ENCODE measurements at places on chromosomes 5 and 9.

- no peak for DNase-seq
Measured at GRCh38 chr9:112132356-112132755, 42.7 kb downstream of the SUSD1 start.

DNA sequence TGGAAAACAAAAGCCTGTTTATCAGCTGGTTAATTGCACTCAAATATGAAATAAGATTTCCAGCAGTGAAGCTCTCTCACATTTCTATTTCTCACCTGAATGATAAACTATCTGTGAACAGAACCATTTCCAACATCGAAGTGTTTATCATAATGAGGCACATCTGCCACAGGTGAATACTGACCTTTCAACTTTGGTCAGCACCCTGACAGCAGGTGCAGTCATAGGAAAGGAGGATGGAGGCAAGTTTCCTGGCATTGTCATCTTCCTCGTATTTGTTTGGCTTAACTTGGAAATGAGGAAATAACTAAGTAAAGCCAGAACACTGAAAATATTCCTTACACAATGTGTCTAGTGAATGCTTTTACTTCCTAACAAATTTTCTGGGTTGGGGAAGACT is 716.4 kb downstream of the NR2F1-AS1 start:
- no peak for DNase-seq

- no peak for DNase-seq
Measured at GRCh38 chr9:82412586-82413305, 424.2 kb downstream of the SPATA31D1 start.

DNA sequence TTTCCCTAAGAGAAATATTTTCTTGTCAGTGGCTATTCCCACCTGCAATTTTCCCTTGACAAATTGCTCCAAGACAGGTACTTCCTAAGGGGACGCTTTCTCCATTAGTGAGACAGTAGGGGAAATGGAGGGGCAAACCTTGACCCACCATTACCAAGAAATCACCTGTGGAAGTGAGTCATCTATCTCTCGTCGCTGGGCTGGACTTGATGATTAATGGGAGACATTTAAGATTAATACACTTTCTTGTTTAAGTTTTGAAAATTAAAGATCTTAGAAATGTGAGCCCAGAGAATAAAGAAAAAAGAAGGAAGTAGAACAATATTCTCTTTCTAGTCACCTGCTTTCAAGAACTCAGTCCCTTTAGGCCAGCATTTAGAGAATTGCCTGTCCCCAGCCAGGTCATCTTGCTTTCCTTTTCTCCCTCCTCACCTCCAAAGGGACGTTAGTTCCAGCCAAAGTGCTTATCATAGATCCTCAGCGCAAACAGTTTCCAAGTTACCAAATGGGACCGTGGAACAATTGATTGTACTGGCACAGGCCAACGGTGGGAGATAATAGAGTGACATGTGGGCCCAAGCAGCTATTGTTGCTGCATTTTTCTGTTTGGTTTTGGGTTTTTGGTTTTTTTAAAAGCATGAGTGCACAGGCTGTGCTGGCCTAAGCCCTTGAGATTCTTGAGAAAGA is 284.4 kb downstream of the ENC1 start:
- DNase-seq: no peak

DNA sequence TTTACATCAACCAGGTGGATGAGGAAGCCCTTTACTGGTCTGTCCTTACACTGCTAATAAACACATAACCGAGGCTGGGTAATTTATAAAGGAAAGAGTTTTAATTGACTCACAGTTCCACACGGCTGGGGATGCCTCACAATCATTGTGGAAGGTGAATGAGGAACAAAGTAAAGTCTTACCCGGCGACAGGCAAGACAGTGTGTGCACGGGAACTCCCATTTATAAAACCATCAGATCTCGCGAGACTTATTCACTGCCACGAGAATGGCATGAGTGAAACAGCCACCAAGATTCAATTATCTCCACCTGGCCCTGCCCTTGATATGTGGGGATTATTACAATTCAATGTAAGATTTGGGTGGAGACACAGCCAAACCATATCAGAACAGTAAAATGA is 67.3 kb upstream of the GRAMD2B start:
- no peak for DNase-seq

DNA sequence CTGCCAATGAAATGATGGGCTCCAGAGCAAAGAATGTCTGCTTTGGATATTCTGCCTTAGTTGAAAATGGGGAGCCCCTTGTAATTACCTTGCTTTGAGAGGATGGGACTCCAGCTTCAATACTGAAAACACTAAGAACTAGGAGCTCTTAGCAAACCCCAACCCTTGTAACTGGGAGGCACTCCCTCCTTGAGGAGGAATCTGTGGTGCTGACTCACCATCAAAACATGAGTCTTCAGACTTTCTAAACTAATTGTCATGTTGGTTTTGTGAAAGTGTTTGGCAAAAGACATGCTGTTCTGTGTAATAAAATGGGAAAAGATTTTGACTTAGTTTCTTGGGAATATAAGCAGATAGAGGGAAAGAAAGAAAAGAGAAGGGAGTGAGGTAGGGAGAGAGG is 91.9 kb upstream of the PTPRD start:
- DNase-seq: no peak

DNA sequence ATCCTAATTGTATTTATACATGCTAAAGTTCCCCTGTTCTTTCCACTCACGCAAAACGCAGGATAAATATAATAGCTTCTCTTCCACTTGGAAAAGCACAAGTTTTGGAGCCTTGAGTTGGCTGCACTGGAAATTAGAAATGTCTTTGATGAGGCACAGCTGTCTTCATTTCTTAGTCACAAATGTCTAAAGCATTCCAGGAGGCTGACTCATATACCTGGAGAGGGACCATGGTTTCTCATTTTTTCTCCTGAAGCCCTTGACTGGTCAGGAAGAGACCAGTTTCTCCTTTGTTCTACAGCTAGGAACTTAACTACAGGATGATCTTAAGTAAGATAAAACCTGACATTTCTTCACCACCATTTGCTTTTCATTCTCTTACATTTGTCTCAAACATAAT is 16.2 kb downstream of the MTX3 start:
- DNase-seq: no peak

GRCh38 chr5:164332349-164333196 is 827.2 kb downstream of the MAT2B start:
- DNase-seq: no peak

GRCh38 chr5:32785611-32786254 is 74.6 kb downstream of the NPR3 start:
- DNase-seq: no peak

- DNase-seq: no peak
Measured at GRCh38 chr5:119302916-119303897, 52.6 kb upstream of the TNFAIP8 start.

DNA sequence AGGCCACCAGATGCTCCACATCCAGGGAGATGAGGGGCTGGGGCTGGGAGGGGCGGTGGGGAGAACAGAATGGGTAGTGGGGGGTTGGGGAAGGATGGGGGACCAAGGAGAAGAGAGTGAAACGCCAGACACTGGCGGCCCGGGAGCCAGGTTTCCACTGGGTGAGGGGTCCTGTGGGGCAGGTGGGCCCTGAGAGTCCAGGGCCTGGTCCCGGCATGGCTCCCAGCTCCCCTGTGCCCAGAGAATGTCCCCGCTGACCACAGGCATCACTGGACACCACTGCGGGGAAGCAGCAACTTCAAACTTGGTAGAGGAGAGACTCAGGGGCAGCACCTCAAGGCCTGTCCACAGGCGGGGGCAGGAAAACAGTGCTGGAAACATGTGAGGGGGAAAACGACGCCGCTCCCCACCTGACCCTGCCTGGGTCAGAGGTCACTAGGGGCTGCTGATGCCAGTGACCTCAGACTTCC is 13.2 kb downstream of the NINJ1 start:
- no peak for DNase-seq

DNA sequence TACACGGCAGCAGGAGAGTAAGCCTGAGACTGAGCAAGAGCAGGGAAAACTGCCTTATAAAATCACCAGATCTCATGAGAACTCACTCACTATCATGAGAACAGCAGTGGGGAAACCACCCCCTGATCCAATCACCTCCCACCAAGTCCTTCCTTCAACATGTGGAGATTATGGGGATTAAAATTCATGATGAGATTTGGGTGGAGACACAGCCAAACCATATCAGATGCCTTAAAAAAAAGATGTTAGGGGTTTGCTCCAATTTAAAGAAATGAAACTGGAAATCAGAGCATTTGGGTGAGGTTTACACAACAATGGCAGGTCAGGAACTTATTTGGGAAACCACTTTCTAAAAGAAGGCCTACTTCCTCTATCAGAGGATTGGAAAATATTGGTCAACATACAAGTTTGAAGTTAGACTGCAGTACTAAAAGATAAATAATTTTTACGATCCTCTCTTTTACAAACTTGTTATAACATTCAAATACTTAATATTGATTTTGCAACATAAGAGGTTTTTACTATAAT is 105.1 kb downstream of the FBN2 start:
- DNase-seq: no peak

- no peak for DNase-seq
Measured at GRCh38 chr5:68918306-68918705, 175.5 kb upstream of the SLC30A5 start.

DNA sequence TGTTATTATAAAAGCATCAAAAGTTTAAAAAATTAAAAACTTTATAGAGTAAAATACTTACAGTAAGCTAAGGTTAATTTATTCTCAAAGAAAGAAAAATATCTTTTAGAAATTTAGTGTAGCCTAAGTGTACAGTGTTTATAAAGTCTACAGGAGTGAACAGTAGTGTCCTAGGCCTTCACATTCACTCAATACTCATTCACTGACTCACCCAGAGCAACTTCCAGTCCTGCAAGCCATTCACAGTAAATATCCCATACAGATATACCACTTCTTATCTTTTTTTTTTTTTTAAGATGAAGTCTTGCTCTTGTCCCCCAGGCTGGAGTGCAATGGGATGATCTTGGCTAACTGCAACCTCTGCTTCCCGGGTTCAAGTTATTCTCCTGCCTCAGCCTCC is 73.1 kb upstream of the FST start:
- no peak for DNase-seq

GRCh38 chr5:61472172-61472958 is 140.3 kb downstream of the ZSWIM6 start:
- no peak for DNase-seq

DNA sequence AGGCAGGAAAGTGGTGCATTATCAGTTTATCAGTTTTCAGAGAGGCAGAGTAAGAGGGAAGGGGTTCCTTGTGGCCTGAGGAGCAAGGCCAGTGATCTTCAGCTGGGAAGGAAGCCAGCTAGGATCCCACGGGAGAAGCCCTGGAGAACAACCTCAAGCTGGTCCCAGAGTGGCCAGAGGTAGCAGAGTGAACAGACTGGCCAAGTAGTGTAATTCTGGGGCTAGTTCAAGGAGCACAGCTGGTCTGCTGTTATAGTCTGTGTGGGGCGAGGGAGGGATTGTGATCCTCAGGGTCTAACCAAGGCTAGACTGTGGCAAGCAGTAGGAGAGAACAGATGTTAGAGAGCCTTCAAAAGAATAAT is 164.6 kb downstream of the CARTPT start:
- no peak for DNase-seq

- DNase-seq: no peak
Measured at GRCh38 chr5:14445013-14445412, 136.6 kb upstream of the OTULINL start.

DNA sequence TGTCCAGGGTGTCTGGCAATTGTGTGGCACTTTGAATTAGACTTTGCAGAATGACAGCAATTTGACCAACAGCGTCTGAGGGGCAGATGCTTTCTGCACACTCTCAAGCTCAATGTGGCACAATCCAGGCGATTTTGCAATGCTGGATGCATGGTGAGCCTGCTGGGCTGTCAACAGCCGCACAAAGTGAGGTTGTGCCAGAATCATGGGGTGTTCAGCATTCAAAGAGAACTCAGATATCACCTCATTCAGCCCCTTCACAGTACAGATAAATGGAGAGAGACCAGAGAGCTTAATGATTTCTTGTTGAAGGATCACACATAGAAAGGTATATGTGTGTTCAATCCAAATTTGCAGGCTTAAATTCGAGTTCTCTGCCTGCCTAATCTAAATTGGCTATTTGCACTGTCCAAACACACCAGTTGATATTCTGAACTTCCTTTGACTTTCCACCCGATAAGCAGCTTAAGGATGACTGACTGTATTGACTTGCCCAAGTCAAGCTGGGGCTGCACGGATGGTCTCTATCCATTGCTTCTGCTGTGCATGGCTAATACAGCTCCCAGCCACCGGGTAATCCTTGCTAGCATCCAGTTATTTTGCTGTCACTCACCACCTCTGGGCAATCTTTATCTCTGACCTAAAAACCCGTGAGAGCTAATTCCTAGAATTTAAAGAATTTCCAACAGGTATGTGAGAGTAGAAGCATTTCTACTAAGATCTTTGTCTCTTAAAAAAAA is 157.9 kb upstream of the TAS2R1 start:
- DNase-seq: no peak

DNA sequence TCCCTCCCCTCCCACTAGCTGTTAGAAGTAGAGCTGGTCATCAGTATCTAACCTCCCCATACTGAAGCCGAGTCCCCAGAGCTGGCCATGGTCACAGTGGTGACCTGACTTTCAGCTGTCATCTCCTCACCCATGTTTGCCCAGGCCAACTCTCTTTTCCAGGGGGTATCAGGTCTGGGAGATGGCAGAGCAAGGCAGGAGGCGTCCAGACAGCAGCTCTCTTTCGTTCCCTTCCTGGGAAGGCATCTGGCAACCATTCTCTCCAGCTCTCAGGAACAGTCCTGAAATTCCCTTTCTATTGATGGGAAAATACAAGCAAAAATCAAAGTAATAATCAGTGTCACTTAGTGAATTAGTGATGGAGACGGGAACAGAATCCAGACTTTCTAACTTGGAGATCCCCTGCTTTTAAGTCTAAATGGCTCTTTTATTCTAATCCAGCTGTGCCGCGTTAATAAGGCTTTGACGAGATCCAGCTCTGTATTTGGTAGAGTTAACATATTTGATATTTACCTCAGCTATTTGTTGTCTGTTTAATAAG is 21.3 kb upstream of the AOPEP start:
- DNase-seq: no peak

- DNase-seq: no peak
Measured at GRCh38 chr5:130065617-130066016, 161.4 kb downstream of the CHSY3 start.

DNA sequence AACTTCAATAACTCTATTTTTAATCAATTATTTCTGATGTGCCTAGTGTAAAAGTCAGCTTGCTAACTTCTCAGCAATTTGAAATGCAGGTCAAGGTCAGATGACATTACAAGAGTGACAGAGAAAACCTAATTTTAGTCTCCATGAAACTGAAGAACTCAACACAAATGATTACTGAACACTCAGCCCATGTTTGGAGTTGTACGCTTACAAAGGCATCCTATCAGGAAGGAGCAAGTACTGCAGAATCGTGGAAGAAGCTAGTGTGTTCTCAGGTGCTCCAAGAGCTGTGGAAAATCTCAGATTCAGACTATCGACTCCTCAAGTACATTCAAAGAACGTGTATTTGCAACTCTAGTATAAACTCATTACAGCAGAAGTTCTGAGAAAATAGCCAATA is 526.7 kb downstream of the PDE4D start:
- no peak for DNase-seq

DNA sequence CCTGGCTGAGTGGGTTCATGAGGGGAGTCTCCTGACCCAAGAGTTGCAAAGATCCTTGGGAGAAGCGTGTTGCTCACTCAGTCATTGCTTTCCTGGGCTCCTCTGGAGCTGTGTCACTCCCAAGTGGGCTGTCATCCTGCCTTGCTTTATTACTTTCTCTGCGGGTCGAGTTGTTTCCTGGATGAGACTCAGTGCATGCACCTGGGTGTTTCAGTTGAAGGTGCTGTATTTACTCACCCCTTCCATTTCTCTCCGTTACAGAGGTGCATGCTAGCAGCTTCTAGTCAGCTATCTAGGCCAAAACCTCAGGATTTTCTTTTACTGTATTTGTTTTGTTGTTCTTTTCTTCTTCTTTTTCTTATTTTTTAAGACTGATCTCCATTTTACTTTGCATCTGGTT is 785.5 kb upstream of the EDIL3 start:
- no peak for DNase-seq

- DNase-seq: no peak
Measured at GRCh38 chr5:177332896-177333260, 18.6 kb downstream of the LMAN2 start.
